Pancreas (tissue), 10 donors: ENCODE measurements at places on chromosomes 5 and 9. TPM values are rescaled to one million over a fixed set of nuclear protein-coding genes. Genes with fewer than 3 reads are reported as not detected.

ACTBL2 gene
- not detected for polyA plus RNA-seq

CERT1 gene
- 6.2 TPM for polyA plus RNA-seq

RASGEF1C gene
- polyA plus RNA-seq = not detected

OR1J2 gene
- polyA plus RNA-seq = 0.12 TPM

FNIP1 gene
- 2.7 TPM for polyA plus RNA-seq

EGFLAM gene
- polyA plus RNA-seq = 2.4 TPM

DNA sequence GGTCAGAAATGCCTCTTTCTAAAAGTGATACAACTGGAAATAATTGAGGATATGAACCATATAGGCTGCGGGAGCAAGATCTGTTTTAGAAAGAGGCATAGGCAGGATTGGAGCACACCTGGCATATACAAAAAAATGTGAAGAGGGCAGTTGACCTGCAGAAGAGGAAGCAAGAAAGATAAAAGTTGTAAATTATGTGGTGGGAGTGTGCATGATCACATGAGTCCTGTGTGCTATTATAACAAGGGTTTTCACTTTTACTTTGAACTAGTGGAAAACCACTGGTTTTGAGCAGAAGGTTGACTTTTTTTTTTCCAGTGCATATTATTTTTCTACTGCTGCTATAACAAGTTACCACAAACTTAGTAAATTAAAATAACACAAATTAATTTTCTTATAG, 489.3 kb downstream of the ANXA1 start:
- DNase-seq = no peak

GRCh38 chr5:157225469-157226422, 40.2 kb upstream of the CYFIP2 start:
- no peak for DNase-seq

- DNase-seq = no peak
Observed at GRCh38 chr9:92603100-92603499, 66.8 kb downstream of the IPPK start.

DNA sequence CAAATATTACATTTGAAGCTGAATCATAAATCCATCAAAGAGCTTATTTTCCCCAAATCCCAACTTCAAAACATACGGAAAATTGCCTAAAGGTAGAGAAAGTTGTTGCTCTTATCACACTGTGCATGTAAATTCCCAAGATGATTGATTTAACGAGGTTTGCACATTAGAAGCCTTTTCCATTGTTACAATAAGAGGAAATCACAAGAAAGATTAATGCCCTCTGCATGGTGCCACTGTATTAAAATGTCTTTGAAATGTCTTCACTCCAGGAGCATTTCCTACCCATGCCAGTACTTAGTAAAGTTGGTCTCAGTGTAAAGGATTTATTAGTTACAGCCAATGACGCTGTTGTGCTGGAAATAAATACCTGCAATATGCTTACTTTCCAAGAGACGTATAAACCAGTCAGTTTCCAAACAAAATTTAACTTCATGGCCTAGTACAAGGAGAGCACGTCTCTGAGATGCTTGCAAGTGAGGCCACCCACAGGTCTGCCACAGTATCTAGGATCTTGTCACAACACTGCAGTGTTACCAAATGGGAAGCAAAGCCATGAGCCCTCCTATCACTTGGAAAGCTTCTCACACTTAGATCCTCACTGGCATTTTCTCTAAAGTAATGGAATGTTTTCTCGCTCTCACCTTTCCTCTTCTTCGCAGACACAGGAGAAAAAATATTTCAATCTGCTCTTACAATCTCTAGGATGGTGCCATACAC, 112.4 kb downstream of the CETN3 start:
- no peak for DNase-seq

- DNase-seq = no peak
Observed at GRCh38 chr5:32520356-32520755, 65.0 kb upstream of the SUB1 start.

DNA sequence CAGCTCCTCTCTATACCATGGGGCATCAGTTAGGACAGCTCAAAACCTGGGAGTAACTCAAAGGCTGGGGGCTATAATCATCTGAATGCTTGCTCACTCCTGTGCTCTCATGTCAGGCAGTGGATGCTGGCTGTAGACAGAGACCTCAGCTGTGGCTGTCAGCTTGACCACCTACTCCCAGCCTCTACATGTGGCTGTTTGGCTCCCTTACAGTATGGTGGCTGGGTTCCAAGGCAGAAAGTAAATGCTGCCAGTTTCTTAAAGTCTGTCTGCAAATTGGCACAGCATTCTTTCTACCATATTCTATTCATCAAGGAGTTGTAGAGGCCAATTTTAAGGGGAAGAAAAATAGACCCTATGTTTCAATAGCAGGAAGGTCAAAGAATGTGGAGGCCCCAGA, 66.9 kb downstream of the TMC1 start:
- no peak for DNase-seq
